Activated CD8-positive, alpha-beta memory T cell treated with anti-CD3 and anti-CD28 coated beads for 36 hours (primary cell): ENCODE measurements at places on chromosomes 4 and X. TPM values are rescaled to one million over a fixed set of nuclear protein-coding genes. Genes with fewer than 3 reads are reported as not detected.

The CSAG3 gene
- total RNA-seq: not detected

The ERVMER34-1 gene
- 0.13 TPM for total RNA-seq

The RASL11B gene
- 0.30 TPM for total RNA-seq

The USP51 gene
- total RNA-seq: 1.1 TPM

The SHROOM4 gene
- not detected for total RNA-seq

The DMP1 gene
- total RNA-seq: not detected

The S100G gene
- not detected for total RNA-seq
